ENCODE measurements at places on chromosomes 5 and 9.

- peak; percentile 33 for DNase-seq
Observed at GRCh38 chr5:179262126-179262920, 82.9 kb downstream of the ADAMTS2 start.

GRCh38 chr5:163585206-163585605 lies 79.8 kb downstream of the MAT2B start:
- DNase-seq: no peak

GRCh38 chr5:68182094-68182493 lies 33.5 kb upstream of the PIK3R1 start:
- no peak for DNase-seq

DNA sequence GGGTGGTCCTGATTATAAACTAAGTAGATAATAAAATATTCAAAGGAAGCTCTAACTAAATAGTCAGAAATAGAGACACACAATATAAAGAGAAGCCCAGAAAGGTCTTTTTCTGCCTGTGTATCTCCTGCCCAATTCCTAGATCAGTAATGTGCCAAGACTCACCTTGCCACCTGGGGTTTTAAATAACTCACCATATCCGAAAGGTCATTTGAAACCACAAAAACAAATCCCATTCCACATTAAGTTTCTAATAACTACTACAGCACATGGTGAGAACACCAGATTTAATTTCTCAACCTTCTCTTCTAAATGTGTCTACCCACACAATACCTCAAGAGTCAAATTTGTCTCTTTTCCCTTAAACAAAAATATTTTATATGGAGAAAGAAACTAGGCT lies 75.2 kb downstream of the ZNF608 start:
- DNase-seq: no peak

DNA sequence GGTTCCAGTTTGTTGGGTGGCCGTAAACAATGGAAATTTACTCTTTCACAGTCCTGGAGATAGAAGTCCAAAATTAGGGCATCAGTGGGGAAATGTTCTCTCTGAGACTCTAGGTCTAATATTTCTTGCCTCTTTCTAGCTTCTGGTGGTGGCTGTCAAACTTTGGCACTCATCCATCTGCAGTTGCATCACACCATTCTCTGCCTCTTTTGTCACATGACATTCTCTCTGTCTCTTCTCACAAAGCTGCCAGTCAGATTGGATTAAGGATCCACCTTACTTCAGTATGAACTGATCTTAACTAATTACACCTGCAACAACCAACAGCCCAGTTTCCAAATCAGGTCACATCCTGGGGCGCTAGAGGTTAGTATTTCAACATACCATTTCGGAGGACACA lies 222.9 kb upstream of the FTMT start:
- DNase-seq: no peak

- no peak for DNase-seq
Observed at GRCh38 chr5:75993643-75994520, 89.3 kb upstream of the SV2C start.

- DNase-seq: no peak
Observed at GRCh38 chr9:126861707-126862103, 1.3 kb downstream of the ZBTB34 start.

GRCh38 chr9:95770653-95771131 lies 104.8 kb upstream of the ERCC6L2 start:
- no peak for DNase-seq

Data from mesothelial cell of epicardium (in vitro differentiated cells).